Small intestine (tissue), 16 donors: ENCODE measurements at places on chromosomes 4 and X. TPM values are rescaled to one million over a fixed set of nuclear protein-coding genes. Genes with fewer than 3 reads are reported as not detected.

DNA sequence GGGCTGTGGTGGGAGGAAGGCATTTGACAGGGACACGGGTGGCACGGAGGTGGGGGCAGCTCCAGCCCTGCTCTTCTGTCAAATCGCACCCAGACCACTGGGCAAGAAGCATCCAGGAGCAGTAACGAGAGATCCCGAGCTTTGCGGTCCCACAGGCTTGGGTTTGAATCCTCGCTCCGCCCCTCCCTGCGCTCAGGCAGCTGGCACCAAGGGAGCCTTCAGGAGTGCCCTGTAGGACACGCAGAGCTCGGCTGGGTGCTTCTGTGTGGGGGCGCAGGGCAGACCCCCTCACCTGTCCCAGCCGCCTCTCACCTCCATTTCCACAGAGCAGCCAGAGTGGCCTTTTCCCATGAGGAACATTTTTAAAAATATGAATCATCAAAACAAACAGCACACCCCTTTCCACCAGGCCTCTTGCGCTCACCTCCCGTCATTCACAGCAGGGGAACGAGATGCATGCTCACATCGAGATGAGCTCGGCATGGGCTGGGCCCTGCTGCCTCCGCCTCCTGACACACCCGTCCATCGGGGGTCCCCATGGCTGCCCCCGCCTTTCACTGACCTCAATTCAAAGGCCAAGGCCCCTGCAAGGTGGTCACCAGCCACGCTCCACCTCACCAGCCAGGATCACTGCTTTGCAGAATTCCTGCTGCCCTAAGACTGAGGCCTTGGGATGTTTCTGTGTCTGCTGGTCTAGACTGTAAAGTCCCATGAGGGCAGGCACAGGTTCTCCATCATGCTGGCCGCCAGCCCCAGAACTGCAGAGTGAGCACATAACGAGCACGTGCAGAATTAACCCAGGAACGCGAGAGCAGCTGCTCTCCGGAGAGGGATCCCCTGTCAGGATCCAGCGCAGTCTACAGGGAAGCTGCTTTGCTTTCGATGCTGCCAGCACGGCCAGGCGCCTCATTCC, 52.7 kb downstream of the ACOX3 start:
- H3K4me1 ChIP-seq, result no peaks in the 10 kb centered on the region
- H3K27ac ChIP-seq, result no peak overlapping the region
- H3K36me3 ChIP-seq, result peaks cover 85% of the 10 kb centered on the region
- H3K27me3 ChIP-seq, result no peaks in the 10 kb centered on the region

DNA sequence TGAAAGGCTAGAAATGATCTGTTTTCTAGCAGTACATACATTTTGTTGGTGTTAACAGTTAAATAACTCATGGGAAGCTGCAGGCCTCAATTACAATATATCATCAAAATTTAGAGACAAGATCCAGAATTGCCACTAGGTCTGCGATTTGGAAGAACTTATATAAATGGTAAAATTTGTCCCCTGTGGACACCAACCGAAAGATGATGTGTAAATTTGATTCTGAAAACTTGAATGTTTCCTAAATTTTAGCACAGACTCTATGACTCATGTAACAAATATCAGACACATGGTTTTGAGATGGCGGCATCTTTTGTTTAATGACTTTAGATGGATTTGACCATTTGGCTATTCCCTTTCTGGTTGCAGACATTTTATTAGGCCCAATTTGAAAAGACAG, 6.0 kb upstream of the HPGDS start:
- DNase-seq, result no peak
- H3K27me3 ChIP-seq, result no peaks in the 10 kb centered on the region
- no peaks in the 10 kb centered on the region for H3K36me3 ChIP-seq
- no peaks in the 10 kb centered on the region for H3K4me1 ChIP-seq
- H3K4me3 ChIP-seq, result no peak overlapping the region

DNA sequence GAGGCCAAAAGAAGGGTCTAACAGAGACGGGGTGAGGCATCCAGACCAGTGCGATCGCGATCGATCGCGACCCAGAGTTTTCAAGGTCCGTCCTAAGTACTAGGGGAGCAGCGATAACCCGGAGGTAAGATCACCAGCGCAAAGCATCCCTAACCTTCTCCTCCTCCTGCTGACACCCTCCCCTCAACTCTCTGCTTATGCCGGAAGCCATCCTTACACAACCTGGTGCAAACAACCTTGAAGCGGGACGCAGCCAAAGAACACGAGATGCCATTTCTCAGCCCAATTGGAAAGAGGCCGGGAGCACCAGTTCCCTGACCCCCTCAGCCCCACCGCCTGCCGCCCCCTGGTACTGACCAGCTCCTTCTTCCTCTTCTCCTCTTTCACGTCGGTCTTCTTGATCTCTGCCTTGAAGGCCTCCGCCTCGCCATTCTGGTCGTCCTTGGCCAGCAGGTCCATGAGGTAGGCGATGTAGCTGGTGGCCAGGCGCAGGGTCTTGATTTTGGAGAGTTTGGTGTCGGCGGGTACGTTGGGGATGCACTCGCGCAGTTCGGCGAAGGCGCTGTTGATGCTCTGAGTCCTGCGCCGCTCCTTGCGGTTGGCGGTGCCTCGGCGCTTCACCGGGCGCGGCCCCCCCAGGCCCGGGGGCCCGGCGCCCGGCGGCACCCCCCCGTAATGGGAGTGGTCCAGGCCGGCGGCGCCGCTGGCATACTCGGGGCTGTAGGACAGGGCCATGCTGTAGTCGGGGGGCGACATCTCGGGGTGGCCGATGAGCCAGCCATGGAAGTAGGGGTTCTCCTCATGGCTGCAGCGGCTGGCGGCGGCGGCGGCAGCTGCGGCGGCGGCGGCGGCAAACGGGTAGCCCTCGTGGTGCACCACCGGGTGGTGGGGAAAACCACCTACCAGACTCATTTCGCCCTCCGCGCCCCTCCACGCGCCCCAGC, 1.4 kb downstream of the HAND2 start:
- DNase-seq, result no peak
- H3K36me3 ChIP-seq, result no peaks in the 10 kb centered on the region
- peaks cover 73% of the 10 kb centered on the region for H3K27me3 ChIP-seq
- H3K4me3 ChIP-seq, result peak overlapping the region; percentile 46

- no peak overlapping the region for H3K4me3 ChIP-seq
- no peaks in the 10 kb centered on the region for H3K36me3 ChIP-seq
- no peak for DNase-seq
- no peaks in the 10 kb centered on the region for H3K4me1 ChIP-seq
Observed at GRCh38 chrX:10414862-10415261, 205.5 kb downstream of the MID1 start.

- peak; percentile 63 for DNase-seq
- H3K4me1 ChIP-seq, result no peaks in the 10 kb centered on the region
- H3K4me3 ChIP-seq, result no peak overlapping the region
- no peaks in the 10 kb centered on the region for H3K36me3 ChIP-seq
- H3K27ac ChIP-seq, result no peak overlapping the region
Observed at GRCh38 chr4:81039351-81039972, 9.0 kb downstream of the BMP3 start.

- H3K27me3 ChIP-seq, result no peaks in the 10 kb centered on the region
- H3K4me1 ChIP-seq, result no peaks in the 10 kb centered on the region
- peak overlapping the region; percentile 38 for H3K4me3 ChIP-seq
Observed at GRCh38 chrX:47523713-47524166, 37.3 kb upstream of the ARAF start.

- H3K27me3 ChIP-seq, result no peaks in the 10 kb centered on the region
- no peak overlapping the region for H3K27ac ChIP-seq
- no peak for DNase-seq
Observed at GRCh38 chr4:173410079-173410478, 11.2 kb upstream of the SCRG1 start.

GRCh38 chrX:70219938-70220764, 14.3 kb upstream of the AWAT1 start:
- H3K27ac ChIP-seq, result peak overlapping the region; percentile 44
- H3K4me3 ChIP-seq, result no peak overlapping the region
- H3K4me1 ChIP-seq, result no peaks in the 10 kb centered on the region
- no peaks in the 10 kb centered on the region for H3K36me3 ChIP-seq

- DNase-seq, result no peak
- no peak overlapping the region for H3K27ac ChIP-seq
- H3K4me1 ChIP-seq, result no peaks in the 10 kb centered on the region
- no peaks in the 10 kb centered on the region for H3K36me3 ChIP-seq
- H3K4me3 ChIP-seq, result no peak overlapping the region
Observed at GRCh38 chr4:80459918-80460473, 124.5 kb downstream of the CFAP299 start.

- DNase-seq, result no peak
- H3K27ac ChIP-seq, result no peak overlapping the region
- H3K4me1 ChIP-seq, result no peaks in the 10 kb centered on the region
- peaks cover 1% of the 10 kb centered on the region for H3K27me3 ChIP-seq
Observed at GRCh38 chr4:74100531-74100930, 1.5 kb upstream of the CXCL2 start.

GRCh38 chr4:8538703-8539567, 41.3 kb upstream of the GPR78 start:
- H3K27me3 ChIP-seq, result no peaks in the 10 kb centered on the region
- DNase-seq, result no peak
- H3K27ac ChIP-seq, result no peak overlapping the region
- H3K4me3 ChIP-seq, result no peak overlapping the region
- no peaks in the 10 kb centered on the region for H3K36me3 ChIP-seq

- peaks cover 3% of the 10 kb centered on the region for H3K4me1 ChIP-seq
- no peaks in the 10 kb centered on the region for H3K36me3 ChIP-seq
- H3K27ac ChIP-seq, result no peak overlapping the region
- DNase-seq, result no peak
- no peak overlapping the region for H3K4me3 ChIP-seq
Observed at GRCh38 chr4:150950657-150951288, 64.3 kb downstream of the LRBA start.

GRCh38 chr4:76311896-76312331, 5.4 kb downstream of the STBD1 start:
- peak; percentile 57 for DNase-seq
- no peaks in the 10 kb centered on the region for H3K27me3 ChIP-seq
- H3K4me3 ChIP-seq, result no peak overlapping the region
- peaks cover 3% of the 10 kb centered on the region for H3K4me1 ChIP-seq
- peaks cover 10% of the 10 kb centered on the region for H3K36me3 ChIP-seq

DNA sequence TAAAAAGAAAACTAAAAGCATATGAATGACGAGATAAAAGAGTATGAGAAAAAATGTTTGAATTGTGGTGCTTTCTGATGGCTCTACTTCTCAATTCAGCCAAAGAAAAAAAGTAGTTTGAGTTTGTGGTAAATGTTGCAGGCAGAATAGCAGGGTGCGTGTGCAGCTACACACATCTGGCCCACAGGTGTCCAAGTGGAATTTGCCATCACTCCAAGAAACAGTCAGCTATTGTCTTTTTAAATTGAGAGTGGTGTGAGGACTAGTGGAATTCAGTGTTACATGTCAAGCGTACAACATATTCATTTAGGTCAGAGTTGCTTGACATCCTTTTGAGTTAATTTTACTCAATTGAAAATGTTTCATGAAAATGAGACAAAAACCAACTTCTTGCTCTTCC, 424.8 kb upstream of the MAD2L1 start:
- no peak overlapping the region for H3K4me3 ChIP-seq
- H3K36me3 ChIP-seq, result no peaks in the 10 kb centered on the region
- DNase-seq, result no peak
- H3K27me3 ChIP-seq, result no peaks in the 10 kb centered on the region
- H3K27ac ChIP-seq, result no peak overlapping the region

GRCh38 chrX:30483996-30484395, 93.6 kb downstream of the TASL start:
- H3K4me1 ChIP-seq, result no peaks in the 10 kb centered on the region
- H3K27me3 ChIP-seq, result no peaks in the 10 kb centered on the region
- no peak for DNase-seq
- H3K36me3 ChIP-seq, result no peaks in the 10 kb centered on the region
- no peak overlapping the region for H3K4me3 ChIP-seq

ABCB7 gene
- 38.9 TPM for polyA plus RNA-seq

KCTD8 gene
- polyA plus RNA-seq, result not detected

SNCA gene
- polyA plus RNA-seq, result 12.7 TPM

NOCT gene
- polyA plus RNA-seq, result 3.5 TPM

SUPT20HL1 gene
- polyA plus RNA-seq, result not detected

HOPX gene
- polyA plus RNA-seq, result 11.9 TPM

TBL1X gene
- 3.2 TPM for polyA plus RNA-seq

XAGE1A gene
- not detected for polyA plus RNA-seq
